ENCODE measurements at places on chromosomes 3 and 15.

DNA sequence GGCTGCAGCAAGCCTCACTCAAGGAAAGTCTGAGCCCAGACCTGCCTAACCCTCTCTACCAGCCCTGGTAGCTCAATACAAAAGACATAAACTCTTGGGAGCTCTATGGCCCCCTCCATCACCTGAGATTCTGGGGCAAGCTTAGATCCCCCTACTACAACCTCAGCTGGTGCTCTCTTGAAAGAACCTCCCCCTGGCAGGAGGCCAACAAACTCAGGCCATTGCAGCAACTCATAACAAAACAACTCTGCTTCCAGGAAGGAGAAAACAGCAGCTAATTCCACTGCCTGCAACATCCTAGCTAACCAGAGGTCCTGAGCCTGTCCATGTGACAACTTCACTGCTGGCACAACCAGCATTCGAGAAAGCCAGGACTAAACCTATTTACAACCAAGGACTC, 169.2 kb downstream of the ROBO1 start:
- DNase-seq, result no peak

- no peak for DNase-seq
These were observed 142.9 kb upstream of the IL12A start for GRCh38 chr3:159845737-159846136.

DNA sequence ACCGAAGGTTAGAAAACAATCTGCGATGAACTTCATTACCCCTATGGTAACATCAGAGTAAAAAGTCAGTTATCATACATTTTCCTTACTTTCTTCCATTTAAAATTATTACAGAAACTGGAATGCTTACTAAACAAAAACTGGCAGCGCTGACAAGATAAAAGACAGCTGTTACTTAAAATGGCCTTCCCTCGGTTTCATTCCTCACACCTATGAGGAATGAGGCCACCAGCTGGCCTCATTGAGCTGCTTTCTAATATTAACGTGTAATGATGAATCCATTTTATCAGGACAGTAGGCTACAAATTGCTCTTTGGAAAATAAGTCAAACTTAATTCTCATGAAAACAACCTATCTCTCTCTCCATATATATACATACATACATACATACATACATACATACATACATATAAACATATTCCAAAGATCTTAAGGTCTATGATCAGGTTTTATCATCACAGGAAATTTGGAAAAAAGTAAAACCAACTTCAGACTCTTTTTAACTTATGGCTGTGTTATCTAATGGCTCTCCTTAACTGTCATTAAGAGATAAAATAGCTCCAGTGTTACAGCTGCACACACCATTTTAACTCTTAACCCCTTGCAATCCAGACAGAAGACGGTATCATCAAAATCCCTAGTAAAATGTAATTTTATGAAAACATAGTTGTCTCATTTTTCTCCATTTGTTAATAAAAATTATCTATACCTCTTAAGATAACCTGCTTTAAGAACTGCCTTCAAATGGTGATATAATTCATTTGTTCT, 5.2 kb downstream of the CCNL1 start:
- no peak for DNase-seq

DNA sequence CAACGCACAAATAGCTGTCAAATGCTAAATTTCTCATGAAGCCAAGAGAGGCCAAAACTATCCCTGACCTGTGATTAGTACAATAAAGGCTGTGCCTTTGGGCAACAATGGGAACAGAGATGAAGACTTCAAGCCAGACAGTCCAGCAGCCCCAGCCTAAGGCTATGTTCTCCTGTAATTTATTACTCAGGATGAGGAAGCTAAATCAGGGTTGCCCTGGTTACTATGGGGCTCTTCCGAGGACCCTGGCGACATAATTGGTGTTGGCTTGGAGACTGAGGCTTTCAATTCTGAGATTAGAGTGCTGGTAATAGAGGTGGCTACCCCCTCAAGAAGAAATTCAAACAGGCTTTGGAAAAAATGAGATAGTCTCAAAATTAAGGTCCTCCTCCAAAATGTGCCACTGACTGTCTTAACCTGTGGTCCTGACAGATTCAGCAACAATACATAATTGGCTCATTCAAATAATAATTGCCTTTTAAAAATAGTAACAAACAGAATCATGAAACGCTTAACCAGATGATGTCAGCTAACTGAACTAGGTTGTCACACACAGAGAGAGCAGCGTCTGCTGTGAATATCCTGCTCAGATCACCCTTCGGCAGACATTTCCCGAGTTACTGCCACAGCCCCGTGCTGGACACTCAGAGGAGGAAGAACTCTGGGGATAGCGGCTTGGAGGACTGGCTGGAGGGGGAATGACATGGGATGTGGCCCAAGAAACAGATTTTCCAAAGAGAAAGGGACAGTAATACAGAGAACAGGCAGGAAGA, 43.0 kb downstream of the NSMCE3 start:
- no peak for DNase-seq
